ENCODE measurements at places on chromosomes 13 and 19.

- peak; percentile 71 for DNase-seq
Measured at GRCh38 chr13:44212633-44213396, 160.8 kb upstream of the SERP2 start.

DNA sequence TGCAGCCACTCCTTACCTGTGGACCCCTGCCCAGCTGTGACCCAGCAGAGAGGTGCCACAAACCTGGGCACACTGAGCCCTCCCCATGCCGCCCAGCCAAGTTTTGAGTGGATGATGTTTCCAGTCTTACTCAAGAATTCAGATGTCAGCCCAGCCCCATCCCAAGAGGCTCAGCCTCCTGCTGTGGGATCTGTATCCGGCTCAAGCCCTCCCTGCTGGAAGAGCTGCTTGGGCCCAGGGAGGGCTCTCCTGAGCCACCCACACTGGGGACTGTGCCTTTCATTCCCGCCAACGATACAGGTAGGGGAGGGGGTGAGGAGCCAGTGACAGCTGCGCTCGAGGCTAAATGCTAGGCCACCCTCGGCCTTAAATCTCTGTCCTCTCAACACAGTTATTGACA lies 5.9 kb upstream of the SLC7A9 start:
- no peak for DNase-seq

DNA sequence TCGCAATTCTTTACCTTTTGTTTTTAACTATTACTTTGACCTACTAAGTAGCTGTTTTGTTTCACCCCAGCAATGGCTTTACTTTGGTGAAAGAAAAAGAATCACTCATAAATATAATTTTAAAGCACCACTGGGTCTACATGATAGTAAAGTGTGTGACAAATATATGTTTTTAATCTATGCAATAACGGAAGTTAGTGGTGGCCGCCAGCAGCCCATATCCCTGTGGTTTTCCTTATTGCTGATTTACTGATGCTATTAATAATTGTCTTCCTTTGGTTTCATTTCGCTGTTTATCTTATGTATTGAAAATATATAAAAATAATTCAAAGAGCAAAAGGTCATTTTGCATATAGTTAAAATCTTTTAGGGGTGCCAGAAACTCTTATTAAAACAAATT lies 491.3 kb downstream of the DIAPH3 start:
- DNase-seq, result no peak

DNA sequence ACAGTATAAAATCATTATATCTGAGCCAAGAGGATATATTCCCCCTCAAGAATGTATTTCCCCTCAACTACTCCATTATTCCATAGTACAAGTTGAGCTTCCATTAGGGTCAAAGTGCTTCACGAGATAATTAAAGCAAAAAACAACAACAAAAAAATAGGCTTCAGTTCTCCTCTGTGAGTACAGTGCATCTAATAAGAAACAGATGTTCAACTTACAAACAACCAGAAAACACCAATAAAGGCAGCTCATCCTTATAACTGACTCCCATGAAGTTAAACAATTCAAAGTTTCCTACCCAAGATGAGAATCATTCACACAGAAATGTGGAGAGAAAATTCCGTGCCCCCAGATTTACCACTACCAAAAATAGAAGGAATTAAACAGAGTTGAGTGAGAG lies 854.4 kb downstream of the PCDH9 start:
- DNase-seq, result no peak

DNA sequence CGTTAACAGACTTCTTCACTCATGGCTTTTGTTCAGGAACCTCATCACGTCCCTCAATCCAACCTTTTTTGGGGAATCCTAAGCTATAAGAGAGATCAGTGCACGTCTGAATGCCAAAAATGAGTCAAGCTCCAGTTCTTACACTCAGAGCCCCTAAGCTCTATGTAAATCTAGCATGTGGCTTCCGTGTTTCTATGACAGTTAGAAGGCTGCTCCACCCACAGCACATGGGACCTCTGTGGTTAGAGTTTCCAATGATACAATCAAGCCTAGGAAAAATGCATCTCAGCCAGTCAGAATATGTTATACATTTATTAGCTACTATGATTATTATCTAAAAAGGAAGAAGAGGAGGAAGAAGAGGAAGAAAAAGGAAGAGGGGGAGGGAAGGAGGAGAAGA lies 135.9 kb downstream of the ENOX1 start:
- DNase-seq, result no peak

DNA sequence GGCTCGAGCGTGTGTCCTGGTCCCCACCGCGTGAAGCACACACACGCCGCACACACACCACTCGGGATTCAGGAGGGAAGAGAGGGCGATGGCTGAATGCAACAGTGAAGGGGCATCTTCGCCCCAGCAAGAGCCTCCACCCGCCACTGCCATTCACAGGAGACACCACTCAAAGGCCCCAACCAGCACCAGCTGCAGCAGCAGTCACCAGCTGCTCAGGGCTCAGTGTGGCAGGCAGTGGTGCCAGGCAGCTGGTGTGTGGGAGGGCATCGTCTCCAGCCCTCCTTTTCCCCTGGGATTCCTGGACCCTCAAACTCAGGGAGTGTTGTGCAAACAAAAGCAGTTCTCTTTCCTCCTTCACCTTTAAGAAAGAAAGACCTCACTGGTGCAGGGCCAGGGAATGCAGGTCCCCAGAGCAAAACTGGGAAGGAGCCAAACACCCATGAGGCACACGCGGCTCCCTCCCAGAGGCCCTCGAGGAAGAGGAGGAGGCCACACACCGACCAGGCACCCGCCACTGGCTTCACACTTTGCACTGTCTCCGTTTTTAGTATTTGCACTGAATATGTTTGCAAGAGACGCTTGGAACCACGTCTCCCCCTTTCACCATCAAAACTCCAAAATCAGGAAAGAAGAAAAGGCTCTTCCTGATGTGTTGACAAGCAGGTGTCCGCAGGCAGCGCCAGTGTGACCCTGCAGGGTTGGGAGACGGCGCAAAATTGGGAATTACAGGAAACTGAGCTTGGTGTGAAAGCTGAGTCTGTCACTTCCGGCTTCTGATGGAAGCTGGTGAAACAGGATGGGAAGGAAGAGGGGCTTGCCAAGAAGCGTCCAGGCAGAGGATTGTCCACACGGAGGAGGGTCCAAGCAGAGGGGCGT lies 26.4 kb upstream of the F7 start:
- peak; percentile 94 for DNase-seq
